Pancreas (tissue), 10 donors: ENCODE measurements at places on chromosomes 5 and 9. TPM values are rescaled to one million over a fixed set of nuclear protein-coding genes. Genes with fewer than 3 reads are reported as not detected.

NPR3 gene
- polyA plus RNA-seq: 0.38 TPM

CDC23 gene
- 4.8 TPM for polyA plus RNA-seq

SPAG8 gene
- 3.1 TPM for polyA plus RNA-seq

C5orf52 gene
- polyA plus RNA-seq: not detected

ASPN gene
- polyA plus RNA-seq: 0.53 TPM
